ENCODE measurements at places on chromosomes 3 and 15.

DNA sequence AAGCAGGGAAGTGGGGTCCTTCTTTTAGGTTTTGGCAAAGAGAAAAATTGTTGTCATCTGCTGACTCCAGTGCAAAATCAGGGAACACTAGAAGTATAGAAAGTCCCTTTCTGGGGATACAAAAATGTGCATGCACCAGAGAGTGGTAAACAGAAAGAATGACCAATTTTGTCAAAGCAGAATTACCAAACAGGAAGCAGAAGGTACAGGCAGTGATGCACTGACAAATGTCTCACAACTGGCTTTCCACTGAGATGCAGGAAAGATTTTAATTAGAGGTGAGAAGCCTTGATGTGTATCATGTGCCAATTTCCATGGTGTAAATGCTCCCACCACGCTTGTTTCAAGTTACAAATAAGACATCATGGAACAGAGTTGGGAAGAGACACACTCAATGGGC, 66.0 kb downstream of the TRIM69 start:
- DNase-seq = no peak

GRCh38 chr3:94647131-94647530, 584.3 kb downstream of the NSUN3 start:
- DNase-seq = no peak

GRCh38 chr3:14397046-14397445, 5.4 kb upstream of the SLC6A6 start:
- DNase-seq = no peak

DNA sequence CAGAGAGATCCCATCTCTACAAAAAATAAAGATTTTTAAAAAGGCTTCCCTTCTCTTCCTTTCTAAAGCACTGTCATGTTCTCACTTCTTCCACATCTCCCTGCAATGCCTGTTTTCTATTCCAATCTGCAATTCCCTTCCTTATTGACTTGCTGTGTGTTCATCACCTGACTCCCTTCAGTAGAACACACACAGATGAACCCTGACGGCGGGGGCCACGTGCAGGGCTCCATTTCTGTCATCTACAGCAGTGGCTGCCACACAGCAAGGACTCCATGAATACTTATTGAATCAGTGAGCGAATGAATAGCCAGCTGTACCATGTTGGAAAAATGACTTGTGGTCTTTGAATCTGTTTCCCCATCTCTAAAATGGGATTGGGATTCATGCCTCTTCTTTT, 26.1 kb downstream of the BHLHE40 start:
- no peak for DNase-seq

GRCh38 chr15:58957101-58957973, 23.9 kb upstream of the SLTM start:
- peak; percentile 33 for DNase-seq

DNA sequence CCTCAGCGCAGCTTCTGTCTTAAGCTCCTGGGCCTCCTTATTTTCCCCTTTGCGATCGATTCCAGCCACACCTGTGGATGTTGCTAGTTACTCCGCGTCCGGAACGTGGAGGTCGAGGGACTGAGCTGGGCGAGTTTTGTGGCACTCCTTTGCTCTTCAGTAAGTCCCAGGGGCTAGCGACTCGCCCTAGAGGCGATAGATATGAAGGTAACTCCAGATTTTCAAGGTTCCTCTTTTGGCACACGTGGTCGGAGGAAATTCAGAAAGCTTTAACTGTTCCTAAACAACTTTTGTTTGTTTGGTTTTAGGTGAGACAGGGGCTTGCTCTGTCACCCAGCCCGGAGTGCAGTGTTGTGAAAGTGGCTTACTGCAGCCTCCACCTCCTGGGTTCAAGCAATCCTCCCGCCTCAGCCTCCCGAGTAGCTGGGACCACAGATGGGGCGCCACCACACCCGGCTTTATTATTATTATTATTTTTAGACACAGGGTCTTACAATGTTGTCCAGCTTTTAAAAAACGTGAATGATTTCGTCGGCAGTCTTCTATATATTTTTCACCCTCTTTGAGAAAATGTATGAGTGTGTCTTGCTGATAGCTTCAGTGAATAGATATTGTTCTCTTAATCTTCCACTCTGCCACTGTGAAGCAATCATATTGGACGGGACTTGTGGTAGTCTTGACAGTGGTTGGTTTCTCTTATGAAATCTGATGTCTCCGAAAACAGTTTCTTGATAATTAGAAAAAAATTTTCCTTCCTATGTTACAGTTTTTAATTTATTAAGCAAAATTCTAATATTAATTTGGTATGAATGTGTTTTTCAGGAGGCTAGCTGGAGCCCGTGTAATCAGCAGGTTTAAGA, 785 bp downstream of the MFSD1 start:
- peak; percentile 18 for DNase-seq

DNA sequence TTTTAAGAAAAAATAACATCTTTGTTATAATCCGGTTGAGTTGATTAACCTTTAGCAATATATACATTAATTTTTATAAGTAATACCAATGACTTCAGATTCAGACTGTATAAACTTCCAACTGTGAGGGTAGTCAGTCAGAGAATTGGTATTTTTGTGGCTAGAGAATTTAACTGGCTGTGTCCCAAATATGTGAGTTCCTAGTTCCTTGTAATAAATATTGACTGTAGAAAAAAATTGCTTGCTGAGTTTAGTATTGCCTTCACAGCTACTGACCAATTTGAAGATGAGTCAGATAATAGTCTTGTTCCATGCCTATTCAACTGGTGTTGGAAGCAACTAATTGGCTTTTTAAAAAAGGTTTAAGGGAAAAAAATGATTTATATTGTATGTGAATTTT, 210.8 kb downstream of the GAP43 start:
- no peak for DNase-seq

DNA sequence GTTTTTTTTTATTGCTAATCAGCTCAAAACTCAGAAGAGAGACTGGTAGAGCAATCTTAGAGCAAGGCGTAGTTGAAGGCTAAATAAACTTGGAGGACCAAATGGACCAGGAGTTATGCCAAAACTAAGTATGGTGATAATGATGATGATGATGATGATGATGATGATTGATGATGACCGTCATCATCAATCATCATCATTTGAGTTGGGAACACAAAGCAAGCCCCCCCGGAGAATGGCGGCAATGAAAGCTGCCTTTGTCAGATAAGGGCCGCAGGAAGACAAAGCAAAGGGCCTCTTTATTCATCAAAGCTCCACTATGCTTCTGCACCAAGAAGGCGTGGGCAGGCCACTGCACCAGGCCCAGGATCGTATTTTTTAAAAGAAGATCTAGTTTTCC, 82.1 kb upstream of the RAD18 start:
- no peak for DNase-seq

GRCh38 chr3:37725842-37726241, 135.8 kb upstream of the CTDSPL start:
- DNase-seq = no peak

DNA sequence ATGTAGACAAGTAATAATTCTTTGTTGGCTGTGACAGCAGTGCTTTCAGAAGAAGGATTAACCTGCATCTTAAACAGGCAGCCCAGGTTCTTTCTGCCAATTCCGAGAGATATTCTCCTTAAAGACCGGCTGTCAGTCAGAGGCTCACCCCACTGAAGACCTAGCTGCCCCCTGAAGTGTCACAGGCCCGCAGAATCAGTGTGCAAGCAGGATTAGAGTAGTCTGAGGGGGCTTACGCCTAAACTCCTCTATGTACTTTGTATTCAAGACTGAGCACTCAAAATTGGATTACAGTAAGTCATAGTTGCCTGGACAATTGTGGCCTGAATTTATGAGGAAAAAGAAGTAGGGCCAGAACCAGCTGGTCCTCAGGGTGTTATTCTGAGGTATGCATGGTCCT, 342.9 kb downstream of the CLSTN2 start:
- no peak for DNase-seq

GRCh38 chr3:57948781-57949242, 59.4 kb upstream of the FLNB start:
- DNase-seq = no peak
